ENCODE measurements at places on chromosomes 12 and 14.

DNA sequence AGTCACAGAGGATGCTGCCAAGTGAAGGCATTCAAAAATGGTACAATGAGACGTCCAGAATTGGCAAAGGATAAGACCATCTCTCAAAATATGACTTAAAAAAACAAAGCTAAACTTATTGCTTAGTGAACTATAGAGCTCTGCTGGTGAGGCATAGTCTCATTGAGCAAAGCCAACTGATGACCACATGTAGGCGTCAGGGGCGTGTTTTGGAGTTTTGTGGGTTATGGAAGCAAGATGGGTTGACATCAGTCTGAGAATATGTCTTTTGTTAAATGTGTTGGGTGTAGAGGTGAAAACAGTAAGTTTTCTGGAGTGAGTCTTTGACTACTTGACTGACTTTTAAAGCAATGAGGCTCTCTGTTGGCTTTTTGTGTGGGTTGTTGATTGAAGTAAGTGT lies 47.2 kb downstream of the ATL1 start:
- no peaks in the 10 kb centered on the region for H3K36me3 ChIP-seq
- DNase-seq = no peak
- H3K4me1 ChIP-seq = no peaks in the 10 kb centered on the region

DNA sequence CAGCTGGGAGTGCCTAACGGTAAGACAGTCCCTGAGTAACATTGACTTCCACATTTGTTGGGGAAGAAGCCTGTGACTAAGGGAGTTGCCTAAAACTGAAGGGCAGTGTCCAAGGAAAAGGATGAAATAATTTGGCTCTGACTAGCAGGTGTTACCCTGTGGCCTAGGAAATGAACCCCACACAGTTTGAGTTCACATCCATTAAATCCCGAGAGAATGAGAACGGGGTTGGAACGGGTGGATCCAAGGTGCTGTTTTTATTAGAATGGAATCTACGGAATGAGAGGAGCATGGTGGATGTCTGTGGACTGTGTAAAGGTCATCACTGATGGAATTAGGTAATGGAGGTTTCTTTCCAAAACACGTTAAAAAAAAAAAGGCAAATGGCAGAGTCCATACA lies 324.0 kb downstream of the MED13L start:
- DNase-seq = no peak
- no peak overlapping the region for H3K4me3 ChIP-seq
- H3K36me3 ChIP-seq = peaks cover 10% of the 10 kb centered on the region
- H3K27me3 ChIP-seq = no peaks in the 10 kb centered on the region

DNA sequence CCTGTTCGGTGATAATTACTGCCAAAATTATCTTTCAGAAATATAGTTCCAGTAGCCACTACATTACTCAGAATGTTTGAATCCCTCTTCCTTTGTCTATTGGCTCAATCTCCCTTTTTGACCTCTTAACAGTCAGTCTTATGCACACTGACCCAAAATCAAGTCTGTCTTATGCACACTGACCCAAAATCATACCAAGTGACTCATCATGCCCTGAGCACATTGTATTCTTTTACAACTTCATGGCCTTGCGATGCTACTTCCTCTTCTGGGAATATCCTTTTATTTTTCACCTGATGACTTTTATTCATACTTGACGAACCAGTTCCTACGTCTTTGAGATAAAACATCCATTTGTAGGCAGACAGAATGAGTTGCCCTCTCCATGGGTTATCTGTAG lies 182.3 kb downstream of the NPAS3 start:
- no peaks in the 10 kb centered on the region for H3K36me3 ChIP-seq
- H3K4me1 ChIP-seq = no peaks in the 10 kb centered on the region
- no peak overlapping the region for H3K27ac ChIP-seq
- no peak for DNase-seq
- H3K4me3 ChIP-seq = no peak overlapping the region

- H3K36me3 ChIP-seq = no peaks in the 10 kb centered on the region
- H3K27ac ChIP-seq = no peak overlapping the region
- peak overlapping the region; percentile 85 for H3K4me3 ChIP-seq
- DNase-seq = no peak
Measured at GRCh38 chr12:51592034-51592705, 1.1 kb downstream of the SCN8A start.

GRCh38 chr12:41140117-41140516 lies 48.0 kb upstream of the PDZRN4 start:
- no peak overlapping the region for H3K4me3 ChIP-seq
- H3K36me3 ChIP-seq = no peaks in the 10 kb centered on the region
- no peak overlapping the region for H3K27ac ChIP-seq
- peaks cover 2% of the 10 kb centered on the region for H3K27me3 ChIP-seq

Measured in memory B cell (primary cell).